Dorsolateral prefrontal cortex (tissue), 122 donors: ENCODE measurements at places on chromosomes 2 and 18. TPM values are rescaled to one million over a fixed set of nuclear protein-coding genes. Genes with fewer than 3 reads are reported as not detected.

The TRIB2 gene
- 34.4 TPM for total RNA-seq

The GNLY gene
- 5.7 TPM for total RNA-seq

The SERPINB2 gene
- total RNA-seq = not detected

The SCN9A gene
- 3.6 TPM for total RNA-seq

The SCYGR2 gene
- total RNA-seq = not detected

The COLEC12 gene
- total RNA-seq = 8.5 TPM

The FBXO15 gene
- 7.8 TPM for total RNA-seq

The EPAS1 gene
- 231 TPM for total RNA-seq

The KCMF1 gene
- 89.6 TPM for total RNA-seq

The YES1 gene
- 19.2 TPM for total RNA-seq

The NPHP1 gene
- total RNA-seq = 11.5 TPM

The IL1A gene
- 0.55 TPM for total RNA-seq

The ALPP gene
- not detected for total RNA-seq

The TAF4B gene
- 7.8 TPM for total RNA-seq

The SH3BP4 gene
- 30.6 TPM for total RNA-seq

The DPYSL5 gene
- total RNA-seq = 50.9 TPM

The MOGAT1 gene
- total RNA-seq = not detected

The M1AP gene
- 2.9 TPM for total RNA-seq

The IL1B gene
- total RNA-seq = 43.9 TPM

The ACYP2 gene
- total RNA-seq = 72.6 TPM
